ENCODE measurements at places on chromosomes 7 and 10.

- DNase-seq = no peak
Measured at GRCh38 chr7:70303309-70303708, 705.0 kb downstream of the AUTS2 start.

DNA sequence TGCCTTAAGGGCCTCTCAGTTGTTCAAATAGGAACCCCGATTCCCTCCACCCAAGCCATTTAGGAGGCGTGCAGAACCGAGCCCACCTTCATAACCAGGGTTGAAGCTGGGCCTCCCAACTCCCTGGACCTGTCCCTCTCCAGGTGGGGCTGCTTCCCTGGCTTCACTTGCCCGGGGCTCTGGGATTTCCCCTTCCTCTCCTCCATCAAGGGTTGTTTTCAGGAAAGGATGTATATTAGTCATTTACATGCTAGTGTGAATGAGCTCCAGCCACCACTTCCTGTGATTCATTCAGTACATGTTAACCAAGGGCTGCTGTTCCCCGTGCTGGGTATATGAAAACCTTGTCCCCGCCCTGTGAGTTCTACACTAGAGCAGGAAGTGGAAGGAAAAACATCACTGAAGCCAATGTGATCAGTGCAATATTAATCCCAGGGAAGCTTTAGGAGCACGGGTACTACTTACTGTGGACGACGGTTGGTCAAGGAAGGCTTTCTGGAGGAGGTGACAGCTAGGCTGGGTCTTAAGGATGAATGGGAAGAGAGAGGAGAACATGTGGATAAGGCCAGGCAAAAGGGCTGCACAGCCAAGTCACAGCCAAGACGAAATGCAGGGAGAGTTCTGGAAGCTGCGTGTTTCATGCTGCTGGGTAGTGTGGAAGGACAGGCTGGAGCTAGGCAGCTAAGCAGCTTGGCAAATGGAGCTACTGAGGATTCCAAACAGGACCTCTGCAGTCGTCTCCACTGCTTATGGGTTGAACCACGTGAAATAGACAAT lies 150.1 kb upstream of the SHH start:
- DNase-seq = no peak

GRCh38 chr10:56370217-56371113 lies 9.4 kb upstream of the ZWINT start:
- no peak for DNase-seq

DNA sequence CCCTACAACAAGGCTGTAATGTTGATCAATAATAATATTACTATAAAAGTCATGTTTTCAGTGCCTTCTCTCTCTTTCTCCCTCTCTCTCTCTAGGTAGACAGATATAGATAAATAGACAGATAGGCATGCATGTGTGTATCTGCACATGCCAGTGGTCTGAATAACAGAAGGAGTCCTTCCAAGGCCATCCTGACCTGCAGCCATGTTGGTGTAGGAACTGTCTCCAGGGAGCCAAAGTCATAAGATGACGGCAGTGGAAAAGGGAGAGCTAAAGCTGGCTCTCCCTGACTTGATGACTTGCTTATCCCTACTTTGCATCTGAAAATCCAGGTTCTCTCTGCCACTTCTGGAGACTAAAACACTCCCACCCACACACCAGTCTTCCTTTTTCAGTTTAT lies 113.0 kb downstream of the TRIL start:
- DNase-seq = no peak

DNA sequence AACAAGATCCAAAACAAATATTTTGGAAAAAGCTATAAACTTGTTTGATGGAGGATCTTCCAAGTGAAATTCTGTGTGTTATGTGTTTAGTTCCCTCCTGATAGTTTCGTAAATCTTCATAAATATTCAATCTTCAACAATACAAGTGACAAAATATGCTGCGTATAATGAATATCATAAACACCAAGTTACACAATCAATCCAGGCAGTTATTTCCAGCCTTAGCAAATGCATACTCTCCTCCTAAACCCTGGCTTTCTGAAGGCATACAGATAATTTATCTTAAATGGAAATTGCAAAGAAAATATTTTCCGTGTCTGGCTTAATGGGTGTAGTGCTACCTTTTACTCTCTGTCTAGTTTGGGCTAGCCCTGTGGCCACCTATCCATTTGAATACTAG lies 864.9 kb upstream of the ZWINT start:
- no peak for DNase-seq

All from NCI-H524 treated with DMSO at 0.1 percent for 48 hours (cell line).